ENCODE measurements at places on chromosomes 7 and 10.

- no peak for DNase-seq
Observed at GRCh38 chr7:157684157-157684908, 347.5 kb downstream of the DNAJB6 start.

DNA sequence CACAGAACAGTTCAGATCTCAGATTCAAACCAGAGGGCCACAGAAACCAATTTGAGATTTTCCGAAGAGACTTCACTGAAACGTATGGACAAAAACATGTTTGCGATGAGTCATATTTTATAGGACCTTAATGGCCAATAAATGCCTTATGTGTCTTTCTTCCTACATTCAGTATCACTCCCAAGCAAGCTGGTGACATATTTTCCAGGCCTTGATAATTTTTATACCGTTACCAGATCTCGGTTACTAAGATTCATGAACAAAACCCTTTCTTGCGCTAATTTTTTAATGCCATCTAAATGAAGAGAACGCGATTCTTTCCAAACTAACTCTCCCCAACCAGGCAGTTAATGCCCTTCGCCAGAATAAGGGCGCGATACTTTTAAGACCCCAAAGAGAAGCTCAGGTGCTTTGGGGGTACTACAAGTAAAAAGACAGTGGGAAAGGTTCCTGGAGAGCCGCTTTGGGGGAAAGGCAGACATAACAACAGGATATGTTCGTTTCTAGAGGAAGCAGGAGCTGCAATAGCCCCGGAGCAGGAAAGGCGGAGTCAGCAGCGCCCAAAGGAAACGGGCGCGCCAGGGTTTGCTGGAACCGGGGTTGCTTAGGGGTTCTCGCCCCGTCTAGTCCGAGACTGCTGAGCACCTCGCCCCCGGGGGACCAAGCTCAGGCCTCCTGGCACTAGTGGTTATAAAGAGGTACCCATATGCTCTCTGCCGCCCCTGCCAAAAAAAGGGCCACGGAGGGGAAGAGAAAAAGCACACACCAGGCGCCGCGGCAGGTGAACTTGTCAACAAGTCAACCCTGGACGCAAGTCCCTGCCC lies 884 bp downstream of the ICA1 start:
- peak; percentile 18 for DNase-seq

DNA sequence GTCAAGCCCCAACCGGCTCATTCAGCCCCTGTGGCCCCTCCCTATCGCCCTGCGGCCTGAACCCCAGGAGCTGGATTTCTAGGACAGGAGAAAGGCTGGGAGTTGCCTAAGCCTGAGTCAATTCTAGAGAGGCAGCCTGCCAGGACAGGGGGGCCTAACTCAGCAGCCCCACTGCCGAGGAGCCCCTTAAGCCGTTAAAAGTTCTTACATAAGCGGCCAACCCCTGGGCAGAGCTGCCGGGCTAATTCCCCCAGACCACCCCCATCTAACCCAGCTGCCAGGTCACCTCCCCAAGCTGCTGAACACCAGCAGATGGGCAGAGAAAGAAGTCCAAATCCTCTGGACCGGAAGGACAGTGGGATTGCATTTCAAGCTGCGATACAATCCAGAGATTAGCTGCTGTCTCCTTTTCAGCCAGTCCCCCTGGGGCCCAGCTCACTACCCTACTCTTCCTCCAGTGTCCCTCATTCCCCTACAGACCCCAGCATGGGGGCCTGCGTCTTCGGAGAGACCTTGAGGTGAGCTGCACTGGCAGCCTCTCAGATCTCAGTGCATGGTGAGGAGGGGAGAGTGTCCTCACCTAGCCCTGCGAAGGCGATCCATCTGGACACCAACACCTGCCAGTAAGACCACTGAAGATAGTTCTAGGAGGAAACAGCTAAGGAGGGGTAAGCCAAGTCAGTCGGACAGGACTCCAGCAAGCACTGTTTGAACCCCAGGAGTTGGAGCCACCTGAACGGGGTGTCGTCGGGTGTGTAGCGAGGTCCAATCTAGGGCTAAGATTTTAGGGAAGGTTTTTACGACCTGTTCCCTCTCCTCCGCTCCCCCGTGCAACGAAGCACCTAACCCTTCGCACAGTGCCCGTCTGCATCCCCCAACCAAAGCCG lies 830 bp downstream of the IMPDH1 start:
- no peak for DNase-seq

- no peak for DNase-seq
Observed at GRCh38 chr10:3108033-3108432, 40.7 kb downstream of the PFKP start.

GRCh38 chr7:116500078-116500853 lies 728 bp downstream of the CAV2 start:
- peak; percentile 9 for DNase-seq

DNA sequence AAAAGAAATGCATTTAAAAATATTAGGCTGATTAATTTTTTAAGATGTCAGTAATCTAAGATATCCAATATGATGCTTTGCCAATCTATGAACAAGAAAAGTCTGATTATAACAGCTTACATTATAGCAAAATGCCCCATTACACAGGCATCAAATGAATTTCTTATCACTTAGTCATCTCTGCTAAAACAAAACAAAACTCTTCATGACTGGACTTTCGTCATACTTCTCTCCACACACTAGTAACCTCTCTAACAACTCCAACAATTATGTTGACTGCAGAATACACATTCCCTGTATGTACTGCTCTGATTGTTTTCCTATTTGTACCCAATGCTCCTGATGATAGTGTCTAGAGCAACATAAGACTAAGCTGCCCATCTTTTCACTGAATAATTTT lies 3.8 kb upstream of the MKI67 start:
- no peak for DNase-seq

- DNase-seq, result no peak
Observed at GRCh38 chr7:17942231-17942630, 1.9 kb upstream of the SNX13 start.

DNA sequence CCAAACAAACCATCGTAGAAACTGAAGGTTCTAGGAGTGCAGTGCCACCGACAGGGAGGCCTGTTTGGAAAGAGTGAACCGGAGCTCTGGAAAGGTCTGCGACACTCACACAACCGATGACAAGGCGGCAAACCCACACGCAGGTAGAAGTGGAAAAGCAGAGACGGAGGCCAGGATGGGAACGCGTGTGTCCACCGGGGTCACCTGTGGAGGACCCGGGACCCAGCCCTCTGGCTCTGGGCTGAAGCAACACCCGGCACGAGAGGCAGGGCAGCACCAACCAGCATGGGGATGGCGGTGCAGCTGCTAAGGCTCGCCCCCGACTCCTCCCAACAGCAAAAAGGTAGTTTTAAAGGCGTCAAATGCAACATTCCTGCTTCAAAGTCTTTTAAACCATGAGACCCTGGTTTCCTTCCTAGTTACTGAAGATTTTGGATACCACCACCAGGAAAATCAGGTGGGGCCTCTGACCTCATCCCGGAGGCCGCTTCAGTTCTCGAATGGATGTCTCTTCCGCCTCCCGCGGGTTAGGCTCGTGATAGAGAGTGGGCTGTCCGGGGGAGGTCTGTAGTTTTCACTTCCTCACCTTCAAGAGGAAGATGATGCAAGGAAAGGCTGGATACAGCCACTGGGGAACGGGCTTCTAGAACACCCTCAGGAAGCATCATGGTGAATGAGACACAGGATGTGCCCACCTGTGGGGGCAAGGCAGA lies 115.5 kb downstream of the SMURF1 start:
- DNase-seq, result no peak

DNA sequence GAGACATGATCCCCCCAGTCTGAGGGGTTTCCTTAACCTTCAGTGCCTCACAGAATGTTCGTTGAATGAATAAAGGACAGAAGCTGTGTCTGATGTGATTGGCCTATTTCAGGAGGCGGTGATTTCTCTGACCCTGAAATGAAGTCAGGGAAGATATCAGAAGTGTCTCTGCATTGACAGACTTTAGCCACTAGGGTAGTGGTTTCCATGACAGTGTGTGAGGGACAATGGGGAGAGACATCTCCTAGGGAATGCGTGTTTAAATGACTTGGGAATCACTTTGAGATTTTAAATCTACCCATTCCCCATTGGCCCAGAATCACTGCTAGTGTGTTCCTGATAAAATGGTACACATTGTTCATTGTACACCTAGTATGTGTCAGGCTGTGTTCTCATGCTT lies 132.0 kb downstream of the CFAP58 start:
- peak; percentile 40 for DNase-seq

GRCh38 chr7:100152404-100152803 lies 3.7 kb downstream of the LAMTOR4 start:
- DNase-seq, result no peak

- no peak for DNase-seq
Observed at GRCh38 chr7:128986609-128987008, 48.9 kb downstream of the IRF5 start.

GRCh38 chr10:94423627-94424026 lies 21.3 kb downstream of the TBC1D12 start:
- no peak for DNase-seq

DNA sequence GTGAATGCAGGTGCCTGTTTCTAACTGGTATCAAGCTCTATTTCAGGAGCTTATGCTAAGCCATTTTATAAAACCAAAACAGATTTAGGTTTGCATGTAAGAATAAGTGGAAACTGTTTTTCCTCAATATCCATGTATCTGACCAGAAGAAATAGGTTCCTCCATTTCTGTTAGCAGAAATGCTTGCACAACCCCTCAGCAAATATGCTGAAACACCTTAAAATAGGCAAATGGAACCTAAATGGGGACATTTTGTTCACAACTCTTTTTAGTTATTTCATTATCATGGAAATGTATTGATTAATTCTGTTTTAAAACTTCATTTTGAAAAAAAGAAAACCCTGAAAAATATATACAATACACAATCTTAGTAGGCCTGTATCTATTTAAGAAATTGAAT lies 8.9 kb upstream of the EEPD1 start:
- DNase-seq, result no peak

- DNase-seq, result no peak
Observed at GRCh38 chr10:4687397-4687796, 138.6 kb upstream of the AKR1E2 start.

DNA sequence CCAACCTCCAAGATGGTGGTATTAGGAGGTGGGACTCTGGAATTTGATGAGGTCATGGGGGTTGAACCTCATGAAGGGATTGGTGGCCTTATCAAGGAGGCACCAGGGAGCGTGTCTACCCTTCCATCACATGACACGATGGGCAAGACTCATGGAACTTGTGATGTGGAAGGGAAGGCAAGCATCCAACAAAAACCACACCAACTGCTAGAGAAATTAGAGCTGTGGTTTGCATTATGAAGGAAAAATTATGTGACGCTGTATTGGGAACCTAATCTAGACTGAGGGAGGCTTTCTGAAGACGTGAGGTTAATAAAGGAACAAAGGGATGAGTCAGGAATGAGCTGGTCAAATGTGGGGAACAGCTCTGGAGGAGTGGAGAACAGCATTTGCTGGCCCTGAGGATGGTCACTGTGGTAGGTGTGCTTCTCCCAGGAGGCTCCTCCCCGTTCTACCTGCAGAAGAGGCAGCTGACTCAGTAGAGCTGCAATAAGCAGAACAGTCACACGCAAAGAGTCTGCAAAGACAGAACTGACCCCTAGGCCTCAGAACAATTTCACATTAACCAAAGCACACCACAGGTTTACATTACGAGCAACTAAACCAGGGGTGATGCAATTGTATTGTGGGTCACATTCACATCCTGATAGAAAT lies 236.6 kb upstream of the GRB10 start:
- no peak for DNase-seq
